GM13977 (cell line): ENCODE measurements at places on chromosomes 7 and 10.

GRCh38 chr10:29023678-29024077 lies 265.2 kb upstream of the LYZL1 start:
- DNase-seq: no peak

DNA sequence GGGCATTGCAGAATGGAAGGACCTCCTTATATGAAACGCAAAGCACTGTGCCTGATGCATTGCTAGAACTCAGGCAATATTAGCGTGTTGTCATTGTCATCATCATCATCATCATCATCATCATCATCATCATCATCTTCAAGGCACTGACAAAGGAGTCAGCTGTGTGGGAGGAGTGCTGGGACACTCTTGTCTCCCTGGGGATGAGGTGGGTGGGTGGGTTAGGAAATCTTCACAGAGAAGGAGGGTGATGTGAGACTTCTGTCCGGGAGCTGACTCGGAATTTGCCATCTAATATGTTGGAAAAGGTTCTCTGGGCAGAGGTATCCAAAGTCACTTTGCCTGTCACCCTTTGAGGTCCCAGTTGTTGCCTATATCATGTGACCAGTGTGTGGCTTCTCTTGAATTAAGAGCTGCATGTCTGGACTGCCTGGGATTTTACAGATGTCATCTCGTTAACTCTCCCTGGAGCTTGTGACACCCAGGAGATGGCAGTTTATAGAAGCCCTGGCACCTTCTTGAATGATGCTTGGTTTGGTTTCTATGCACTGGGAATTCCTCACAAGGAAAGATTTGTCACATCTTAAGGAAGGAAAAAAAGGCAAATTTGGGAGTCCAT lies 7.1 kb downstream of the HTRA1 start:
- no peak for DNase-seq

- DNase-seq: no peak
Measured at GRCh38 chr10:69398466-69398865, 18.3 kb downstream of the TACR2 start.

DNA sequence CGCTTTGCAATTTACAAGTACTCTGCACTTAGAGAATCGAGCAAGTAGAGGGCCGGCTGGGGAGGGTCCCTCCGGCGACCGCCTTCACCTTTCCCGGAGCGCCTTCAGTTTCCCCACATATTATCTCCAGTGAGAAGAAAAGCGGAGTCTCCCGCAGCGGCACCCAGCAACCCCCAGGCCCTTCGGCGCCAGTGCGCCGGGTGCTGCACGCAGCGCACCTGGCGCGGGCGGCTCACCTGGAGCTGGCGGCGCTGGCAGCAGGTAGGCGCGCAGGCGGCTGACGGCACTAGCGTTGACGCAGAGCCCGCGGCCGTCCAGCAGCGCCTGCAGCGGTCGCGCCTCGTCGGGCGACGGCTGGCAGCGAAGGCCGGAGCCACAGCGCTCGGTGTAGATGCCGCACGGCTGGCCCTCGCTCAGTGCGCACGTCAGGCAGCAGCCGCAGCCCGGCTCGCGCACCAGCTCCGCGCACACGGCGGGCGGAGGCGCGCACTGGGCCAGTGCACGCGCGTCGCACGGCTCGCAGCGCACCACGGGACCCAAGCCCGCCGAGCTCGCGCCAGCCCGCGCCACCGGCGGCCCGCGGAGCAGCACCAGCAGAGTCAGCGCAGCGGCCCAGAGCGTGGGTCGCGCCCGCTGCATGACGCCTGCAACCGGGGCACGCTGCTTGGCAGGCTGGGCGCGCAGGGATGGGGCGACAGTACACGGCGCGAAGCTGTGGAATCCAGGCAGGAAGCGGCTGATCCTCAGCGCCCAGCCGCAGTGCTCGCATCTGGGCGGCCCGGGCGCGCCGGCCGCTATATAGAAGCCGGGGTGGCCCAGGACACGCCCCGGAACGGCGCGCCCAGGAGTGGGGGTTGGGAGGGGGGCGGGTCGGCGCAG lies at the start of gene IGFBP3:
Gene IGFBP3 (minus strand): TSS at position 771 of the 879 bp plus-strand sequence. CDS start 132 bp downstream, at position 639.
- peak; percentile 49 for DNase-seq

DNA sequence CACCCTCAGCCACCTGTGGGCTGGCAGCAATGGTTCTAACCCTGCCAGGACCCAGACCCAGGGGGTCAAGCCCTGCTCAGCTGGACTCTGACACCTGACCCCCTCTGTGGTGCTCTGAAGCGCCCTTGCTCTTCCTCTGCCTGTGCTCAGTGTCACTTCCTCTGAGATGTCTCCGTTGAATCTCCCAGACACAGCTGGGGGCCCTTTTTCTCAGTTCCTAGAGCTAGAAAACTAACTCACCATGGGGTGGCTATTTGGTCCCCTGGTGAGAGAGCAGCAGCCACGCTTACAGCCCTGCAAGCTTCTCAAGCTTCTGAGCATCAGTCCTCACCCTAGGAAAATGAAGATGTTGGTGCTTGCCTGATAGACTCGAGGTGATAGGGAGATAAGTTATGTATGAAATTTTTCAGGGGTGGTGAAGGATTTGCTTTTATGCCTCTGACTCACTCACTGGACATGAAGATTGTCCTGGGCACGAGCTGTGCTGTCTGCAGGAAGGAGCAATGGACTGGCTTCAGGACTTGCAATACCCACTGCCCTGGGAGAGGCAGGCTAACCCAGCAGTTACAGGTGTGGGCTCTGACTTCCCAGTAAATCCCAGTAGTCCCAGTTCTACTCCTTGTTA lies 29.6 kb downstream of the COL13A1 start:
- DNase-seq: no peak

- no peak for DNase-seq
Measured at GRCh38 chr10:22365644-22366434, 20.5 kb downstream of the SPAG6 start.

- no peak for DNase-seq
Measured at GRCh38 chr10:110762849-110763211, 108.9 kb upstream of the PDCD4 start.

DNA sequence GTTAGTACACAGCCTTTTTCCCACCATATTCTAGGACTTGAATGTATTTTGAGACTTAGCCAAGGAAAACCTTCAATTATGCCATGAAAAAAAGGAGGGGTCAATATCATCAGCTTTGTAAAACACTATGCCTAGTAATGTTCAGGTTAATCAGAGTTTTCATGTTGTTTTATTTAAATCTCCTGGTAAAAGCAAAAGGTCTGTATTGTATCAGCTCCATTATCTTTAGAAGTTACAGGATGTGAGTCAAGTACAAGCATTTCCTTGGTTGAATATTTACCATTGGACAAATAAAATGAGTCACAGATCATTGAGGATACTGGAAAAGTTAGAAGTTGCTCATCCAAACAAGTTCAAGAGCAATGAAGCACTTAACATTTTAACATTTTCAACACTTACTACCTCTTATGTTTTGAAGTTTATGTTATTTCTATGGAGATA lies 89.9 kb upstream of the CAPZA2 start:
- DNase-seq: no peak

GRCh38 chr7:140334341-140335057 lies 63.8 kb downstream of the SLC37A3 start:
- DNase-seq: no peak

- no peak for DNase-seq
Measured at GRCh38 chr10:94683214-94684054, at the start of gene CYP2C18. CYP2C18 (plus strand) TSS chr10:94683729; CDS start chr10:94683820, 91 bp downstream.

DNA sequence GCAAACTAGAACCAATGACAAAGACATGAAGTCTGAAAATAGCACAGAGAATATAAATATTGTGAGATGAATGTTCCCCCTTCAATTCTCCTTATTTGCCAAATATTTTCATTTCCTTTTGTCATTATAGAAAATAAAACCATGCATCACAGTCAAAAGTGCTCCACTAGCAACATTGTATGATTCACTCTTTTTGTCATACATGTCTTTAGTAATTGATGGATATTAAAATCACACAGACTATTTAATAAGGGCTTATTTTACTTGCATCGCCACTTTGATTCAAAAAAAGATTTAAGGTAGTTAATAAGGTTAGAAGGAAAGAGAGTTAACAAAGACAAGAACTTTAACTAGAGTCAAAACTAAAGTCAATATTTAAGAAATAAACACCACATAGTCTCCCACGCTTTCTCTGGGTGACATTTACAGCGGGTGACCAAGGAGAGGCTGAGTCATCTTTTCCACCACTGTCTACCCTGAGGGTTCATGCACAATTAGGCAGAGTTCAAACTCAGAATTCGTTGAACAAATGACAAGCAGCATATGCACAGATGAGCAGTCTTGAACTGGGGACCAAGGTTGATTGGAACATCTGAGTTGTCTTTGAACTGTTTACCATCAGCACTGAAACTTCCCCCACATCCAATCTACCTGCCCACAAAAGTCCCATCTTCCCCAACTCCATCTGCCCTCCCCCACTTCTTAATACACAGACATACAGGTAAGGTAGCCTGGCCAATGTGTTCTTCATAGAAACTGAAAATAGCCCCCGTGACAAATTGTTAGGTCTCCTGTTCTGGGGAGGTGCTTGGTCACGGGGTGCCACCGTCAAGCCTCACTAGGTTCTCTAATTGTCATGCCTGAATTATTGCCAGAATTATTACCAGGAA lies 42.5 kb downstream of the C7orf25 start:
- peak; percentile 65 for DNase-seq

DNA sequence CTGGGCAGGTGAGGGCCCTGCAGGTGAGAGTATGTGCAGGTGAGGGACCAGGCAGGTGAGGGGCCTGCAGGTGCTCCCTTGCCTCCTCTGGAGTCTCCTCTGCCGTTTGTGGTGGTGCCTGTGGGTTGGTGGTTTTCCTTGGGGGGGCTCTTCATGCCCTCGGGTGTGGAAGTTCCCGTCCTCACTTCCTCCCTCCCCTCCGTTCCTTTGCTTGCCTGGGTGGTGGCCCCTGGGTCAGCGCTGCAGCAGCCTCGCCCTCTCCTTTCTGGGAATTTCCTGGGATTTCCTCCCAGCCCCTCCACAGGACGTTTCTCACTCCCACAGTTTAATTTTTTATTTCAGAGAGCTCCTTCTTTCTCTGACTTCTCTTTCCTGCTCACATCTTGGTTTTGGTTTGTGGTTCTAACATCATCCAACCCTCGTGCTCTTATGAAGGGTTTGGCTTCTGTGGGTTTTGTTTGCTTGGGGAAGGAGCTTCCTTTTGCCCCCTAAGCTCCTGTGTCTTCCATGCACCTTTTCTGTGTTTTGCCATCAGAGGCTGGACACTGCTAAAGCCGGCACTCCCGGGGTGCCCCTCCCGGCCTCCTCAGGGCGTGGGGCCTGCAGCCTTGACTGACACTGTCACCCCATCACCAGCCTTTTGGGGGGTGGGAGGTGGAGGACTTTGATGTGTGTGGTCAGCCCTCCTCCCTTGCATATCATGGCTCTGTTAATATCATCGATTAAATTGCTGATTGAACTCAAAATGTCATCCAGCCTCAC lies 29.2 kb upstream of the ADGRA1 start:
- no peak for DNase-seq

- DNase-seq: no peak
Measured at GRCh38 chr7:76238326-76238725, 36.6 kb downstream of the SRRM3 start.

DNA sequence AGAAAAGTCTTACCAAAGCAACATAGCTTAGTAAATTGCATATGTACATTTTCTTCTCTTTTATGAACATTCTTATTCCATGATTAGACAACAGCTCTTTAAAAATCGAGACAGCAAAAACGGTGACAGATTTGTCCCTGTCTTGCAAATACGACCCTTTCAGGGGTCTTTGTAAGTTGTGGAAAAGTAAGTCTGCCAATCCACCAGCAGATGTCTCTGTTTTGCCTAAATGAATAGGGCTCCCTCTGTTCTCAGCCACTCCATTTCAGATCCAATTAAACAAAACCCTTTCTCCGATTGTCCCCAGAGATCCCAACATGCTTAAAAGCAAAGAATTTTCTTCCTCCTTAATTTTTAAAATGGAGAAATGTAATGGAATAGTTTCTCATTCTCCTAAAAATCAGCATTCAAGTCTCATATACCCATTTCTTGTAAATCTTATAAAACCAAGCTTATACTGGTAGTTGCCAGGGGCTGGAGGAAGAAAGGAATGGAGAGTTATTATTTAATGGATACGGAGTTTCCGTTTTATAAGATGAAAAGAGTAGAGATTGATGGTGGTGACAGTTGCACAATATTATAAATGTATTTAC lies 61.0 kb upstream of the NFE2L3 start:
- peak; percentile 48 for DNase-seq

- DNase-seq: no peak
Measured at GRCh38 chr7:25638068-25638467, 409.8 kb upstream of the NPVF start.

DNA sequence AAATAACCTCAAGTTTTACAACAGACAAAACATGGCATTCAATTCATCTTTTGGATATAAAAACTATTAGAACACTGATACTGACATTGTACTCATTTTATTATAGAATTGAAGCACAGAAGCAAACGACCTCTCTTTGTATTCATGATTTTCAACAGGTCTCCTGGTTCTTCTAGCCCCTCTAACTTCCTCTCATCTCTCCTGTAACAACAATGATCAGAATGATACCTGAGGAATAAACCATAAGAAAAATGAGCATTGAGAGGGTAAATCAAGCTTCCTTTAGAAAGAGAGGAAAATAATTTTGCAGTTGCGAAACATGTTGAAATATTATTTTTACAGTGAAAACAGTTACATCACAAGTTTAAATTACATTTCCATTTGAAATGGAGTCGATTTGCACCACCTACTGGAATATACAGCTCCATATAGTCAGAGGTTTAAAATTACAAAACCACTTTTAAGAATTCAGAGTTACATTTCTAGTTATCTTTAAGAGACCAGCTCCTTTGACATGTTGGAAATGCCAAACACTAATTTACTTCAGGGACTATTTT lies 17.5 kb upstream of the TEX36 start:
- no peak for DNase-seq

DNA sequence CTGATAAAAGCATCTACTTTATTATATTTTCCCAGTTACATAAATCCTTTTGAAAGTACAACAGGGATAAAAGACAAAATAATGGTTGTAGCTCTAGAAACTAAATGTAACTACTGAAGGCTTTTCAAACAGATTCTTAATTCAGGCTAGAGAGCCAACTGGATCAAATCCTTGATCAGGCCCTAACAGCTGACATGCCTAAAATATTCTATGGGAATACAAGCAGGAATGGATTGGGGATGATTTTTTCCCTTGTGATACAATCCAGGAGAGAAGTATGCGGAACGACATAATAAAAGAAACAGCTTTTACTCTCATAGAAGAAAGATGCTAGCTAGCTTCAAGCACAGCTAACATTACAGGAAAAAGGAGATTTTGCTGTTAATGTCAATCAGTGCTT lies 49.0 kb downstream of the NT5C2 start:
- DNase-seq: no peak
